ENCODE measurements at places on chromosomes 6 and 20. TPM values are rescaled to one million over a fixed set of nuclear protein-coding genes. Genes with fewer than 3 reads are reported as not detected.

The PPIL1 gene
- total RNA-seq = 6.1 TPM

- H3K36me3 ChIP-seq = no peaks in the 10 kb centered on the region
- H3K4me1 ChIP-seq = no peaks in the 10 kb centered on the region
- no peak overlapping the region for H3K27ac ChIP-seq
- H3K4me3 ChIP-seq = no peak overlapping the region
- peaks cover 2% of the 10 kb centered on the region for H3K27me3 ChIP-seq
Observed at GRCh38 chr6:20069021-20069522, 143.2 kb downstream of the MBOAT1 start.

DNA sequence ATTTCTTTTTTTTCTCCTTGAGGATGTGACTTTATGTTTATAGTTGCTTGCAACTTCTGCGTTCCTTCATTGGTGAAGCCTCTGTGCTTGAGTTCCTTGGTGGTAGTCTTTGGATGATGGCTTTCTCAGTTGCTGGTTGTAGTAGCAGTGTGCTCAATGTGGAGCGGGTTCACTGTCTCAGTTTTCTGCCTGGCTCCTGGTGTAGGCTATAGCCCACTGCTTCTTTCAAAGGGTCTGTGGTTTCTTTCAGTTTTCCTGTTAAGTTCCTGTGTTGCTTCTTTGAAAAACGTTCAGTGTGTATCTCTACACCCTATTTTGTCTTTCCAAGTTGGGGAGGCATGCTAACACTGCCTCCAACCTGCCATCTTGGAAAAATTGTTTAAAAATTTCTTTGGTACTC lies 33.9 kb upstream of the ZBTB24 start:
- no peaks in the 10 kb centered on the region for H3K36me3 ChIP-seq
- no peak overlapping the region for H3K27ac ChIP-seq
- H3K4me3 ChIP-seq = peak overlapping the region; percentile 96
- H3K27me3 ChIP-seq = peaks cover 1% of the 10 kb centered on the region
- no peak for DNase-seq

- no peaks in the 10 kb centered on the region for H3K36me3 ChIP-seq
- H3K27me3 ChIP-seq = peaks cover 26% of the 10 kb centered on the region
- no peak for DNase-seq
- peaks cover 7% of the 10 kb centered on the region for H3K4me1 ChIP-seq
- H3K27ac ChIP-seq = no peak overlapping the region
Observed at GRCh38 chr6:21601932-21602390, 8.4 kb downstream of the SOX4 start.

DNA sequence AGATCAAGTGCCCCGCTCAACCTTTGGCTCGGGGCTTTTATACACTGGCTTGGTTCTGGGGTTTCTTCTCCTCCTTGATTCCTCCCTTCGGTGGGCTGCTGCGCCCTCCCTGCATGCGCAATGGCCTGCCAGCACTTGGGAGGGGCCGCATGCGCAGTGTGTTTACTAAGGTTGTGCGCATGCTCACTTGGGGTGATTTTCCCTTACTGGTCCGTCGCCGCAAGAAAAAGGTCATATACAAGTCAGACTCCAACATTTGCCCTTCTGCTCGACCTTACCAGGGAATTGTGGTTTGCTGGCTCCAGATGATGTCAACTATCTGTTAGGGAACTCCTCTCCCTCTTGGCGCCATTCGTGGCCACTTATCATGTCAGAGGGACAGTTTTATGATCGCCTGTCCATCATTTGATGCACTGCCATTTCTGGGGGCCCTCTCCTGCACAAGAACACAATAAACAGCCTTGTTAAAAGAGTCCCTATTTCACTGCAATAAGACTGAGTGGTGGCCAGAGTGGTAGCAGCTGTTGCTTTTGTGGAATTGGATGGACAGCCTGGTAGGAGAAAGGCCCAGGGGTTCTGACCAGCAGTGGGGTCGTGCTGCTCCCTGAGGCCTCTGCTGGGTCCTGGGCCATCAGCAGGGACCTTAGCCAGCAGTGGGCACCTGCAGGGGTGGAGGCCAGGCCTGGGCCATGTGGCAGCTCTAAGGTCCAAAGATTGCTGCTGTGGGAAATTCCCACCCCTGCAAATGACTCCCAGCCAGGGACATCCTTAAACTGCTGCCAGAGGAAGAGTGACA lies 2.8 kb upstream of the LBP start:
- H3K36me3 ChIP-seq = no peaks in the 10 kb centered on the region
- H3K4me3 ChIP-seq = no peak overlapping the region
- no peak for DNase-seq

- no peak overlapping the region for H3K4me3 ChIP-seq
- DNase-seq = no peak
- no peak overlapping the region for H3K27ac ChIP-seq
- H3K36me3 ChIP-seq = no peaks in the 10 kb centered on the region
- no peaks in the 10 kb centered on the region for H3K4me1 ChIP-seq
Observed at GRCh38 chr6:19087897-19088296, 700.7 kb downstream of the RNF144B start.

DNA sequence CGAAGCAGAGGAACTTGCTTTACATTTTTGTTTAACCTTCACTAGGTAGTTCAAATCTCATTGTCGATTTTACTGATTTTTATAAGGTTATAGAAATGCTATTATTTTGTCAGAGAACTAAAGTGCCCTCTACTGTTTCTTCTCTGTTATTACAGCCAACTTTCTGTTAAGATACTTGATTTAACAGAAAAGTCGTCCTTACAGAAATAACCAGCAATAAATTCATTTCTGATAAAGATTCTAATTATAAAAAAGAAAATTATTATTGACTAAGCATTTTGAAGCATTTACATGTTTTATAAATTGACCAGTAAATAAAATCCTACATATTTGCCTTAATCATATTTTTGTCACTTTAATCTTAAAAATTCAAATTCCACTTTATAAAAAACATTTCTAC lies 60.8 kb downstream of the OGFRL1 start:
- H3K27me3 ChIP-seq = peaks cover 2% of the 10 kb centered on the region
- no peaks in the 10 kb centered on the region for H3K36me3 ChIP-seq
- H3K27ac ChIP-seq = no peak overlapping the region
- peak; percentile 17 for DNase-seq
- H3K4me3 ChIP-seq = no peak overlapping the region
- no peaks in the 10 kb centered on the region for H3K4me1 ChIP-seq

DNA sequence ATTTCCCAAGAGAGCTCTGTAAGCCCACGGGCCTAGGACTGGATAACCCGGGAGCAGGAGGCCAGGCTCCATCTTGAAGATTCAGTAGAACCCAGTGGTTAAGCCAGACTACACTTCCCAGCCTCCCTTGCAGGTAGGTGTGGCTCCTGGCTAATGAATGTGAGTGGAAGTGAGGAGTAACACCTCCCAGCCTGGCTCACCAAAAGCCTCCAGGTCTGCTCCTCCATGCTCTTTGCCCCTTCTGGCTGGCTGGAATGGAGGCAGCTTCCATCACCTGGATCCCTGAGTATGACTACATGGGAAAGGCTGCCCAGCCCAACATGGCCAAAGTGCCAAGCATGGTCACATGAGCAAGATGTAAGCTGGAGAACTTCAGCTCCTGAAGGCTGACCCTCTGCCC lies 9.7 kb downstream of the LRRN4 start:
- no peak overlapping the region for H3K4me3 ChIP-seq
- no peak overlapping the region for H3K27ac ChIP-seq
- no peak for DNase-seq
- H3K4me1 ChIP-seq = no peaks in the 10 kb centered on the region
- H3K27me3 ChIP-seq = no peaks in the 10 kb centered on the region

The SMIM26 gene
- 46.0 TPM for total RNA-seq

The MLIP gene
- not detected for total RNA-seq

GRCh38 chr6:85421181-85421580 lies 28.7 kb upstream of the NT5E start:
- no peaks in the 10 kb centered on the region for H3K36me3 ChIP-seq
- no peaks in the 10 kb centered on the region for H3K4me1 ChIP-seq
- H3K27ac ChIP-seq = no peak overlapping the region
- H3K27me3 ChIP-seq = peaks cover 3% of the 10 kb centered on the region
- H3K4me3 ChIP-seq = no peak overlapping the region

GRCh38 chr6:142671791-142672190 lies 273.2 kb downstream of the HIVEP2 start:
- H3K27ac ChIP-seq = no peak overlapping the region
- H3K27me3 ChIP-seq = peaks cover 9% of the 10 kb centered on the region
- DNase-seq = no peak
- H3K4me3 ChIP-seq = no peak overlapping the region
- H3K36me3 ChIP-seq = no peaks in the 10 kb centered on the region
- no peaks in the 10 kb centered on the region for H3K4me1 ChIP-seq

DNA sequence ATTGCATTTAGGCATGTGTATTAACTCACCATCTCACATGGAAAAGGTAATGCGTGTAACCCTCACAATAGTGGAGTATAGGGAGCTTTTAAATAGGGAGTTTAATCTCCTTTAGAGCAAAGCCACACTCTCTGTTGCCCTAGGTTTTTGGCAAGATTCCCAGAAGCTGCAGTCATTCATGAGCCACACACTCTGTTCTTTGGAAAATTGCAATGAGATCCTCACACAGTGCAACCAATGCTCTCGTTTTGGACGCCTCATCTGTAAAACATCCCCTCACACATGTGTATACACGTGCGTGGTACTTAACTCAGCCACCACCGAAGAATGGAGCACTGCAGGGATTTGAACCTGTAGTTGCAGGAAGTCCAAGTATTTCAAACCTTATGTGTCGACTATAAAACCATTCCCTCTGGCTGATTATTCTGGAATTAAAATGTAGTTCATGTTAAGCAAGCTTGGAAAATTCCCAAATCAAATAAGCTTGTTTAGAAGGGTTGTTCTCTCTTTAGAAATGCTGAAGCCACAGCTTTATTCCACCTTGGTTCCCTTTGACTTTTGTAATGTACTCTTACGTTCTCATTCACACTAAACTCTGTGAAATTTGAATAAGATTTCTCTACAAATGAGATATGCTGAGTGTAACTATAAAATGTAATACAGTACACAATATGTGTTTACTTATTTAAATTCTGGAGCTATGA lies 489.8 kb upstream of the MANEA start:
- no peaks in the 10 kb centered on the region for H3K27me3 ChIP-seq
- no peak overlapping the region for H3K4me3 ChIP-seq
- H3K4me1 ChIP-seq = no peaks in the 10 kb centered on the region
- no peak overlapping the region for H3K27ac ChIP-seq
- DNase-seq = no peak

The FOXO3 gene
- total RNA-seq = 24.2 TPM

- no peaks in the 10 kb centered on the region for H3K4me1 ChIP-seq
- H3K36me3 ChIP-seq = no peaks in the 10 kb centered on the region
- no peak for DNase-seq
- no peaks in the 10 kb centered on the region for H3K27me3 ChIP-seq
Observed at GRCh38 chr6:163288066-163288465, 126.5 kb upstream of the QKI start.

- H3K27ac ChIP-seq = no peak overlapping the region
- no peak for DNase-seq
- no peaks in the 10 kb centered on the region for H3K4me1 ChIP-seq
- no peaks in the 10 kb centered on the region for H3K36me3 ChIP-seq
- peaks cover 14% of the 10 kb centered on the region for H3K27me3 ChIP-seq
- H3K4me3 ChIP-seq = no peak overlapping the region
Observed at GRCh38 chr20:17542481-17542880, 11.3 kb upstream of the BFSP1 start.

DNA sequence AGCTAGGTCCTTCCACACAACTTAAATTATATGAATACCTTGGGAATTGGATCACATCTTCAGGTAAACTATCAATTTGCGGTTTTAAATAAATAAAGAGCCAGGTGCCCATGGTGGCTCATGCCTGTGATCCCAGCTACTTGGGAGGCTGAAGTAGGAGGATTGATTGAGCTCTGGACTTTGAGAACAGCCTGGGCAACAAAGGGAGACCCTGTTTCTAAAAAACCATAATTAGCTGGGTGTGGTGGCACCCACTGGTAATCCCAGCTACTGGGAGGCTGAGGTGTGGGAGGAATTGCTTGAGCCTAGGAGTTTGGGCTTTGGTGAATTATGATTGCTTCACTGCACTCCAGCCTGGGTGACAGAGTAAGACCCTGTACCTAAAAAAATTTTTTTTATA lies 3.4 kb downstream of the GMNN start:
- no peaks in the 10 kb centered on the region for H3K27me3 ChIP-seq
- peaks cover 17% of the 10 kb centered on the region for H3K36me3 ChIP-seq
- no peak for DNase-seq
- peaks cover 25% of the 10 kb centered on the region for H3K4me1 ChIP-seq

DNA sequence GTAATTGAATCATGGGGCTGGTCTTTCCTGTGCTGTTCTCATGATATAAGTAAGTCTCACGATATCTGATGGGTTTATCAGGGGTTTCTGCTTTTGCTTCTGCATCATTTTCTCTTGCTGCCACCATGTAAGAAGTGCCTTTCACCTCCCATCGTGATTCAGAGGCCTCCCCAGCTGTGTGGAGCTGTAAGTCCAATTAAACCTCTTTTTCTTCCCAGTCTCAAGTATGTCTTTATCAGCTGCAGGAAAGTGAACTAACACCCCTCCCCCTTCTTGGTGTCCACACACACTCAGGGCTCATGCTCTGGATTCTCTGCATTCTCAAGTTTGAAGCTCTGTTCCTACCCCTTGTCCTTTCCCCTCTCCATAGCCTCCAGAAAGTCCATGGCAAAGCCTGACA lies 107.1 kb downstream of the THBS2 start:
- H3K27ac ChIP-seq = no peak overlapping the region
- no peaks in the 10 kb centered on the region for H3K36me3 ChIP-seq
- no peaks in the 10 kb centered on the region for H3K4me1 ChIP-seq

GRCh38 chr6:143064271-143064670 lies 3.6 kb downstream of the AIG1 start:
- H3K4me3 ChIP-seq = no peak overlapping the region
- no peak for DNase-seq
- H3K27me3 ChIP-seq = no peaks in the 10 kb centered on the region
- H3K27ac ChIP-seq = no peak overlapping the region
- no peaks in the 10 kb centered on the region for H3K36me3 ChIP-seq
- H3K4me1 ChIP-seq = peaks cover 16% of the 10 kb centered on the region

The PBX2 gene
- 106 TPM for total RNA-seq

GRCh38 chr6:43671801-43672690 lies 15.5 kb downstream of the MRPS18A start:
- no peak overlapping the region for H3K27ac ChIP-seq
- H3K4me1 ChIP-seq = peaks cover 13% of the 10 kb centered on the region
- H3K36me3 ChIP-seq = peaks cover 55% of the 10 kb centered on the region
- no peak for DNase-seq
- no peak overlapping the region for H3K4me3 ChIP-seq
- H3K27me3 ChIP-seq = no peaks in the 10 kb centered on the region

DNA sequence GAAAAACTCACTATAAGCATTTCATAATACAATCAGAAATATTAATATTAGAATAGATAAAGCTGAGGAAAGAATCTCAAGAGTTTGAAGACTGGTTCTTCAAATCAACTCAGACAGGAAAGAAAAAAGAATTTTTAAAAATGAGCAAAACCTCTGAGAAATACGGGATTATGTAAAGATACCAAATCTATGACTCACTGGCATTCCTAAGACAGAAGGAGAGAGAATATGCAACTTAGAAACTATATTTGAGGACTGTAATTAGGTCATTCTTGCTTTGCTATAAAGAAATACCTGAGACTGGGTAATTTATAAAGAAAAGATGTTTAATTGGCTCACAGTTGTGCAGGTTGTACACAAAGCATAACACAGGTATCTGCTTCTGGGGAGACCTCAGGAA lies 665.1 kb downstream of the RNF144B start:
- DNase-seq = no peak
- H3K36me3 ChIP-seq = no peaks in the 10 kb centered on the region
- no peaks in the 10 kb centered on the region for H3K27me3 ChIP-seq
- no peak overlapping the region for H3K27ac ChIP-seq
- no peaks in the 10 kb centered on the region for H3K4me1 ChIP-seq

GRCh38 chr6:11021003-11021402 lies 23.1 kb downstream of the ELOVL2 start:
- DNase-seq = no peak
- H3K27me3 ChIP-seq = peaks cover 12% of the 10 kb centered on the region
- no peaks in the 10 kb centered on the region for H3K36me3 ChIP-seq
- no peak overlapping the region for H3K27ac ChIP-seq

All from CD4-positive, CD25-positive, alpha-beta regulatory T cell (primary cell).